ENCODE measurements at places on chromosomes 16 and 17. TPM values are rescaled to one million over a fixed set of nuclear protein-coding genes. Genes with fewer than 3 reads are reported as not detected.

ADAD2 gene
- total RNA-seq = 0.36 TPM

- DNase-seq = no peak
Observed at GRCh38 chr17:56892333-56892732, 21.5 kb downstream of the TRIM25 start.

- DNase-seq = no peak
Observed at GRCh38 chr17:40872416-40872815, 5.4 kb upstream of the KRT12 start.

DLX4 gene
- not detected for total RNA-seq

NUPR1 gene
- total RNA-seq = 83.9 TPM

- DNase-seq = peak; percentile 77
Observed at GRCh38 chr17:12789481-12790248, at the start of gene ARHGAP44. TSS of gene ARHGAP44 (plus strand) at chr17:12789498. CDS start at chr17:12789839, 341 bp downstream.

GRIN2A gene
- 0.16 TPM for total RNA-seq

DNA sequence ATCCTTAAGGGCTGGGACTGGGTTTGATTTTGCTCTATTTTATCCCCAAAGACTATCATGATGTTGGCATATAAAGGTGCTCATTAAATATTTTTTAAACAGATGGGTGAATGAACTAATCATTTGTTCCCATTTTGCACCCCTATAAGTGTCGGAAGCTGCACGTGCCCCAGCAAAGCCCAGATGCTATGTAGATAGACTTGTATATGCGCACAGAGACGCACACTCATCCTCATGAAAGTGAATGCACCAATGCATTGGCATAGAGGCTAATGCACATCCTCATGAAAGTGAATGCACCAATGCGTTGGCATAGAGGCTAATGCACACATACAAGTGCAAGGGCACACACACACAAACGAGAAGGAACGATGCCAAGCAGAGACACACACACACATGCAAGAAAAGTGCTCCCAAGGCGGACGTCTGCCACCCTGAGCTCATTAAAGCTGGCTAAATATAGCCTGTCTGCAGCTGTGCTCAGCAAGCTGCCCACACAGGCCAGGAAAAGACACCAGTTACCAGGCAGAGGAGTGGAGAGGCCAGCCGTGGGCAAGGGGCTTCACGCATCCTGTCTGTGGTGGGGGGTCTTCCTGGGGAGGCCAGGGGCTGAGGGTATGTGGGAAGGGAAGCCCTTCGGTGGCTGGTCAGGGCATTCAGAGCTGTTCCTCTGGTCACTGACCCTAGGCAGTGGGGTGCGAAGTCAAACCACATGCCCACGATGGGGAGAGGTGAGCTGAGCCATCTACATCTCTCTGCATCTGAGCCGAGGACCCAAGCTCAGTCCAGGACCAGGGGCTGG, 52.6 kb downstream of the PIMREG start:
- peak; percentile 55 for DNase-seq

DNA sequence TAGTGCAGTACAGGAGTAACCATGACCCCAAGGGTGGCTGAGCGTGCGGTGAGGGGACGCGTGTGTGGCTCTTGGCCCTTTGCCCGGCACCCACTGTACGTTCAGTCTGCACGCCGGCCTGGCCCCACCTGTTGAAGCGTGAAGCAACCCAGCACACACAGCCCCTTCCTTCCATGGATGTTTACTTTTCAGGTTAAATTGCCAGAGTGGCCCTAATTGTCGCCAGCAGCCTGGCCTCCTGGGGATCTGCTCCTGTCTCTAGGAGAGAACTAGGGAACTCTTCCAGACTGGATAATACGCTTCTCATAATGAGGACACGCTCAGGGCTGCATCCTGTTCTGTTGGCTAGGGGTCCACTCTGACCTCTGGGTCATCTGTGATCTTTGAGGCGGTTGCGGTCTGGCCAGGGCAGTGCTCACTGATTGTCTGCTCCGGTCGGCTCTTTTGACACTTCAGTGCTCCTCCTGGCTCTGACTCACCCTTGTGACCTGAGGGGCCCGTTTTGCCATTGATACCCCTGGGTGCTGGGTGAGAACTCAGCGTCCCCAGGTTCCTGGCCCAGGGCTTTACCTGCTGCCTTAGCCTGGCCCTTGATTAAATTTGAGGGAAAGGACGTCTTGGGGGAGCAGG, 27.7 kb downstream of the TPSG1 start:
- no peak for DNase-seq

- DNase-seq = no peak
Observed at GRCh38 chr17:1123921-1124715, 55.7 kb downstream of the ABR start.

DNA sequence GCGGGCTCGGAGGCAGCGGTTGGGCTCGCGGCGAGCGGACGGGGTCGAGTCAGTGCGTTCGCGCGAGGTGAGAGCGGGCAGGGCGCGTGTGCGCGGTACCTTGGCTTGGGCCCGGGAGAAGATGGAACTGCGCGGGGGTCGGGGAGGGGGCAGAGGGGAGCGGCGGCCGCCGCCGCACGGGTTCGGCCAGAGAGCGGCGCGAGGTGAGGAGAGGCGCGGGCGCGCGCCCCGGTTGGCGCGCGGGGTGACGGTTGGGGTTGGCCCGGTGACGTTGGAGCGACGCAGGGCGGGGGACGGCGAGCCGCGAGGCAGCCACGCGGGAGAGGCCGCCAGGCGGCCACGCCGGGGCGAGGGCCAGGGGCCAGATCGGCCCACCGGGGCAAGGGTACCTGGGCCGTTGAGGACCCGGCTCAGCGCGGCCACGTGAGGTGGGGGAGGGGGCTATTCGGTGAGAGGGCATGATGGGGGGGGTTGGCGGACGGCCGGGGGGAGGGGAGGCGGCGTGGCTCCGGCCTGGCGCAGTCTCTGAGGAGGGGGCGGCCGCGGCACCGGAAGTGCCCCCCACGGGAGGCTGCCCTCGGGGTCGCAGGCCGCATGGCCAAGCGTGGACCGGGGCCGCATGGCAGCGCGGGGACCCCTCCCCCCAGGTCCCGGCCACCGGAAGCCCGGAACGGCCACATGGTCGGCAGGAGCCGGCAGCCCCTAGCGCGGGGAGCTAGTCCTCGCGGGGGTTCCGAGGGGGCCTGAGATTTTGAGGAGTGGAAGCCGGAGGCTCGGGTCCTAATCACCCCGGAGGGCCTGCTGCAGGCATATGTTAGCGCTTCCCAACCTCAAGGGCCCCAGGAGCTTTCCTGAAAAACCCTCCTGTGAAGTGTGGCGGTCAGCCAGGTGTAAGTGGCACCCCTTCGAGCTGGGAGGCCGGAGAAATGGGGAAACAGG, 527 bp downstream of the EIF5A start:
- no peak for DNase-seq

SLC5A11 gene
- not detected for total RNA-seq

- peak; percentile 65 for DNase-seq
Observed at GRCh38 chr16:57131351-57131970, 39.1 kb downstream of the CPNE2 start.

All from sigmoid colon (tissue), 7 donors.